ENCODE measurements at places on chromosomes 6 and 20.

DNA sequence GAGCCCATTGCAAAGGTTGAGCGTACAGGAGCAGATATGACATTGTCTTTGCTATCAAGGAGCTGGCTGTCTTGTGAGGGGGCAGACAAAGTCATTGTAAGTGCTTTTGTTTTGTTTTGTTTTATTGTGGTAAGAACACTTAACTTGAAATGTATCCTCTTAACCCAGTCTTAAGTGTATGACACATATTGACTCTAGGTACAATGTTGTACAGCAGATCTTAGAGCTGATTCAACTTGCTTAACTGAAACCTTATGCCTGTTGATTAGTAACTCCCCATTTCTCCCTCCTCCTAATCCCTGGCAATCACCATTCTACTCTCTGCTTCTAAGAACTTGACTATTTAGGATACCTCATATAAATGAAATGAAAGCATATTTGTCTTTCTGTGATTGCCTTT lies 429.0 kb downstream of the BMP2 start:
- DNase-seq: no peak

DNA sequence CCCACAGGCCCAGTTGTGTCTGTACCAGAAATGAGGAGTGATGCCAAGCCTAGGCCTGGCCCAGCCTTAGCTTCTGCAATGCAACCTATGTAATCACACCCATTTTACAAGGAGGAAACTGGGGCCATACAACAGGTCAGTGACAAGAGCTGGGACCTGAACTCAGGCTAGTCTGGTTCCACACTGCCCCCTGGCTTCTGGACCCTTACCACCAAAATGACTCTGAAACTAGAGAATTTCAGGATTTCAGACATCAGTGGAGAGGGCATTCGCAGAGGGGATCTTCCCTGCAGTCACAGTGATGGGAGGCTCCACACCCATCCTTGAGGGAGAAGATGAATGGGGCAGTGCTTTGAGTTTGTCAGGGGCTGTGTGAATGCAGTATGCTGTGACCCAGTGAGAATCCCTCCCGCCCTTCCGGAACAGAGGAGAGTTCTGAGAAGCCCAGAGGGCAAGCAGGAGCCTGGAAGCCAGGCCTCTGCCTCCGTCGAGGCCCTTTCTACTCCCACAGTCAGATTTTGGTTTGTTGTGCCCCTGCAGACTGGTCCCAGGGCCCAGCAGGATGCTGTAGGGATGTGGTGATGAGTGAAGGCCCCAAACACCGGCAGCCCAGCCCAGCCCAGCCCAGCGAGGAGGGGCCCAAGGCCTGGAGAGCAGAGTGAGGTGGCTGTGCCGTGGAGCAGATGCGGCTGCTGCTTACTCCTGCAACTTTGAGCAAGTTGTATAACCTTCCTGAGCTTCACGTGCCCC lies 48.1 kb upstream of the MYL9 start:
- DNase-seq: no peak

DNA sequence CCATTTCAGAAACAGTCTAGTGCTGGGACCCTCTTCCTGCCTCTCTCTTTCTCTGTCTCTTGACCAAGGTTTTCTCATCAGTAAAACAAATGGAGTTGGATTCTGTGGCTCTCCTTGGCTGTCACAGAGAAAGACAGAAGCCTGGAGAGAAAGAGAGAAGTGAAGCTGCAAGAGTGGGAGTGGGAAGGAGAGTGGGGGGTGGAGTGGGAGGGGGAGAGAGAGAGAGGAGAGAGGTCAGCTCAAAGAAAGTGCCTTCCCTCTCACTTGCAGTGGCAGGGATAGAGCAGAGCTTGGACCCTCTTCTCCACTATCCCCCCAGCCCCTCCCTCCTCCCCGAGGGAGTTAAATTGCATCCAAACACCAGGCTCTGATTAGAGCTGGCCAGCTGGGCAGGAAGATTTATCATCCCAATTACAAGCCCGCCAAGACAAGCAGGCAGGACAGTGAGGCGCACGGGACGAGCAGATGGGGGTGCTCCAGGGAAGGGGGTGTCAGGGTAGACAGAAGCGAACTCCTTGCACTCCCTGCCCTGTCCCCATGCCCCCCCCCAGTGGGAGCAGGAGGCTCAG lies 74.3 kb downstream of the CD40 start:
- DNase-seq: no peak

- DNase-seq: no peak
Measured at GRCh38 chr6:144090384-144090783, 5.0 kb downstream of the SF3B5 start.

DNA sequence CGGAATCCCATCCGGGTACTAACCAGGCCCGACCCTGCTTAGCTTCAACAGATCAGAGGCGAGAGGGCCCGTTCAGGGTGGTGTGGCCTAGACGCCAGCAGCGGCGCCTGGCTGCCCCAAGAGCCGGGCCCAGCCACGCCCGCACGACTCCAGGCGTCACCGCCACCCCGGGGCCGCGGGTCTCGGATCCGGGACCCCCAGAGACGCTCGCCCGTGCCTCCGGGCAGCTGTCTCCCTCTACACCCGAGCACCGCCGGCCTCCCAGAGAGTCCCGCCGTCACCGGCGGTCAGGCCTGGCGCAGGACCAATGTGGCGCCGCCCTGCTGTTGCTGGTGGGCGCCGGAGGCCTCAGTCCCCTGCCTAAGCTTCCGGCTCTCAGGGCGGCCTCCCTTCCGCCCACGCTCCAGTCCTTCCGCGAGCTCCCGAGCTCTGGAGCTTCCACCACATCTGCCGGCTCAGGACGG lies 441.2 kb upstream of the DEFB115 start:
- no peak for DNase-seq

DNA sequence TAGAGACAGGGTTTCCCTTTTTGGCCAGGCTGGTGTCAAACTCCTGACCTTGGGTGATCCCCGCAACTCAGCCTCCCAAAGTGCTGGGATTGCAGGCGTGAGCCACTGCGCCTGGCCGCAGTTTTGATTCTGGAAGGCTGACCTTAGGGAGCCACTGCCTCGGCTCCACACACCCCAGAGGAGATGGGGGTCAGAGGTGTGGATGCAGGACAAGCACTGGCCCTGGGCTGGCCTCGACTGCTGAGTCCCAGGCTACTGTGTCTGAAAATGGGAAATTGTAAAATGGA lies 1.5 kb downstream of the ZBP1 start:
- DNase-seq: no peak

- no peak for DNase-seq
Measured at GRCh38 chr6:108904741-108905140, 56.5 kb downstream of the ARMC2 start.

DNA sequence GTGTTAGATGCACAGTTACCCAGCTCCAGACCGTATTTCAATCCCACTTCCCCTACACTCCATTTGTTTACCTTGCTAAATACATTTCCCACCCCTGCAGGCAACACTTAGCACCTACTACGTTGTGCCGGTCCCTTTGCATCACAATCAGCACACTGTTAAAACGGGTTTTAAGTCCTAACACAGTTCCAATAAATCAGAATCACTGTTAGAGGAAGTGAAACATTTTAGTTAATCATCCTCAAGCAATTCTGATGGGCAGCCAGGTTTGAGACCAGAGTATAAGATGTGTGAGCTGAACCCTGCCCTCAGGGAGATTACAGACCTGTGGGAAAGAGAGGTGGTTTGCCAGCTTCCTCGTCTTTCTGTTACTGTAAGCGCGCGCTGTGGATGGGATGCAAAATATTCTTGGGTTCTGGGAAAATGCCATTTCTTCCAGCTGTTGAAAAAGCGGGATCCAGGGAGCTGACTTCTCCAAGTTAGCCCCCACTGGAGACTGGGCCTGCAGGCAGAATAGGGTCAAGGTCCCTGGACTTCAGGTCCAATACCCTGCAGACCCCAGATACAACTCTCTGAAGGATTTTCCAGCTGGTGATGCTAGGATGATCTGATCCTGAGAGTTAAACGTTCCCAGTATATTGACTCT lies 3.1 kb downstream of the ZCCHC3 start:
- no peak for DNase-seq

GRCh38 chr20:40986774-40987173 lies 41.8 kb upstream of the TOP1 start:
- no peak for DNase-seq

DNA sequence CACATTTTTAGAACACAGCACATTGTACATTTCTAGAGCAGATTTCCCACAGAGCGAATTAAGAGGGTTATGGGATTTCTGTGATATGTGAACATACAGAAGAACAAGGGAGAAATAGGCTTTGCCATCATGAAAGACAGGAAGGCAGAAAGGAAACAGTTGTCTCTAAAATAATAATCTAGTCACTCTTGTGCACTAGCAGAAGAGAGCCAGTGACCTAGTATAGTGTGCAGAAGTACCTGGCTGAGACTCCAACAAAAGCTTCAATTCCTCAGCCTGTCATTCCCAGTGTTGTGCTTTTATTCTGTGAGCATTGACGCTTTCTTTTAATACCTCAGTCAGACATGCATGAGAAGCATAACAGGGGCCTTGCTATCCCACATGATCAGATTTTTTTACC lies 17.8 kb upstream of the DCBLD1 start:
- DNase-seq: no peak

- DNase-seq: no peak
Measured at GRCh38 chr20:33099843-33100538, 20.5 kb downstream of the BPIFB4 start.

DNA sequence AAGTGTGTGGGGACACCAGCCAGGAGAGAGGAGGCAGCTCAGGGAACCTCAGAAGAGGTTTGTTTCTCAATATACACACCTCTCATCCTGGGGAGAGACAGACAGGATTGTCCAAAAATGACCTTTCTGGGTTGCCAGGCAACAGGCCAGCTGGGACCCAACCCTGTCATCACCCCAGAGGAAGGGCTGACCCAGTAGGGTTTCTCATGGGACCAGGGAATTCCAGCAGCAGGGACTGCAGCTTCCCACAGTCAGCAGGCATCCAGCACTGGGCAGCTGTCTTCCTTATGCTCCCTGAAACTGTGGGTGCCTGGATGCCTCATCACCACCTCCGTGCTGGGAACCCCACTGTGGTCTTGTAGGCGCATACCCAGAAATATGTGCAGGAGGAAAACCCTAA lies 1.3 kb downstream of the C20orf202 start:
- DNase-seq: no peak

GRCh38 chr6:150004101-150004782 lies 21.1 kb downstream of the RAET1L start:
- DNase-seq: no peak

DNA sequence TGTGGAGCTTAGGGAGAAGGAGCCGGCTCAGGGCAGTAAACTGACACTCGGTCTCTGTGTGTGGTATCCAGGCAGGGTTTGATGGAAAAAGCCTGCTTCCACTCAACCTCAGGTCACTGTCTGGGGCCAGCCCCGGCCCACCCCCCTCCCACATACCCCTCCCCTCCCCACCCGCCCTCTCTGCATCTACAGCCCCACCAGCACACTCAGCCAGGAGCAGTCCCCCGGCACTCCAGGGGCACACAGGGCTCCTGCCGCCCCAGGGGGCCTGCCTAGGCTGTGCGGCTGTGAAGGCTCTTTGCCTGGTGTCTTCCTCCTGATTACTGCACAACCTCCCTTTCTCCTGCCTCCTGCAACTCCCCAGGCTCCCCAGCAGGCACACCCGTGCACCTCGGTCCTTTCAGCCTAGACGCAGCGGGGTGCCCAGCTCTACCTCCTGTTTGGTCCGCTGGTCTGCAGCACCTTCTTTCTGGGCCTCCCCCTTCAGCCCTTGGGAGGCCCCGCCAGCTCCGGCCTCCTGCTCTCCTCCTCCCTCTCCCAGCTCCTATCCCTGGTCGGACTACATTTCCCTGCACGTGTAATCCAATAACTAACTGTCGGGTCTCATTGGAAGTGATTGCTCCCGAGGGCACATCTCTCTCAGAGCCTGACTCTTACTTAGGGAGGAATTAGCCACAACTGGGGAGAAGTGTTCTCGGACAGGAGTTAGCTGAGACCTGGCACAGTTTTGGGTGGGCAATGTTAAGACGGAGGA lies 1.3 kb upstream of the FOXF2 start:
- no peak for DNase-seq

DNA sequence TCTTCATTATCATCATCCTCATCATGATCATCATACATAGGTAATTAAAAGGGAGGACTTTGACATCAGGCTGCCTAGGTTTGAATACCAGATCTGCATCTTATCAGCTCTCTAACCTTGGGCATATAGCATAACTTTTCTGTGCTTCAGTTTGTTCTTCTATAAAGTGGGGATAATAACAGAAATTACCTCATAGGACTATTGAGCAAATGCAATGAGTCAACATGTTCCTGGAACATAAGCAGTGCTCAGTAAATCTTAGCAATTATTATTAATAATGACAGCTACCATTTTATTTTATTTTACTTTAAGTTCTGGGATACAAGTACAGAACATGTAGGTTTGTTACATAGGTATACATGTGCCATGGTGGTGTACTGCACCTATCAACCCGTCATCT lies 7.2 kb downstream of the C20orf202 start:
- no peak for DNase-seq

- no peak for DNase-seq
Measured at GRCh38 chr6:14434916-14435690, 317.5 kb downstream of the CD83 start.

DNA sequence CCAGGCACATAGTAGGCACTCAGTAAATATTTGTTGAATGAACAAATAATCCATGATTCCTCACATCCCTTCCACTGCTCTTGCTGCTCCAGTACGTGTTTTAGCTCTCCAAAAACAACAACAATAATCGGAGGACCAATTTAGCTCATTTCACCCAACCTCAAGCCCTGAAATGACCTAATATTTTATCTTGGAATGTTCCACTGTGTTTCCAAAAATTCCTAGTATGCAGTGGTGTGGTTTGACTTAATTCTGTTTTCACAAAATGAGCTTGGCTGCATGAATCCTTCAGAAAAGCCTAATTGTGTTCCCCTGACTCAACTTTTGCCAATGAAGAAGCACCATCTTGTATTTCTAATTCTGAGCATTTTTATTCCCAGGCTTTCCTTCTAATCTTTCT lies 168.0 kb upstream of the PHACTR1 start:
- no peak for DNase-seq

DNA sequence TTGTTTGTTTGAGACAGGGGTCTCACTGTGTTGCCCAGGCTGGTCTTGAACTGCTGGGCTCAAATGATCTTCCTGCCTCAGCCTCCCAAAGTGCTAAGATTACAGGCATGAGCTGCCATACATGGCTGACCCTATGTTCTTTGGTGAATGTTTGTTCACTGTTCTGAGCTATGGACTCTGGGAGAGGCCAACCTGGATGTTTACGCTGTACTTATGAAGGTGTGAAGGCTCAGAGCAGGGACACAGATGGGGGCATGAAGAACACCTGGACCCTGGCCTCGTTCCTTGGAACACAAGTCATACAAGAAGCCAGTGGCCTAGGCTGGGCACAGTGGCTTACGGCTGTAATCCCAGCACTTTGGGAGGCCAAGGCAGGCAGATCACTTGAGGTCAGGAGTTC lies 21.1 kb upstream of the CD24 start:
- no peak for DNase-seq

GRCh38 chr6:151494235-151494935 lies 568 bp downstream of the CCDC170 start:
- no peak for DNase-seq

- peak; percentile 62 for DNase-seq
Measured at GRCh38 chr20:62642051-62642665, at the start of gene SLCO4A1. Gene SLCO4A1 (plus strand): TSS chr20:62642503. CDS start chr20:62656455, 13,952 bp downstream.

- no peak for DNase-seq
Measured at GRCh38 chr6:122614303-122614702, 4.1 kb downstream of the PKIB start.

GRCh38 chr20:64010711-64011237 lies 25.2 kb upstream of the C20orf204 start:
- DNase-seq: no peak

- DNase-seq: no peak
Measured at GRCh38 chr6:166253281-166253681, 54.9 kb downstream of the PRR18 start.

GRCh38 chr20:43988867-43989266 lies 74.2 kb downstream of the TOX2 start:
- DNase-seq: no peak

- DNase-seq: no peak
Measured at GRCh38 chr20:61600016-61600415, 348.0 kb downstream of the CDH4 start.
